PC-9 (cell line): ENCODE measurements at places on chromosomes 7 and 10. TPM values are rescaled to one million over a fixed set of nuclear protein-coding genes. Genes with fewer than 3 reads are reported as not detected.

FAM3C gene
- total RNA-seq = 117 and 134 TPM in 2 replicates

- H3K27me3 ChIP-seq = no peaks in the 10 kb centered on the region
- H3K4me3 ChIP-seq = no peak overlapping the region
- H3K27ac ChIP-seq = no peak overlapping the region
These were observed 16.2 kb downstream of the FGFBP3 start for GRCh38 chr10:91893051-91893450.

DNA sequence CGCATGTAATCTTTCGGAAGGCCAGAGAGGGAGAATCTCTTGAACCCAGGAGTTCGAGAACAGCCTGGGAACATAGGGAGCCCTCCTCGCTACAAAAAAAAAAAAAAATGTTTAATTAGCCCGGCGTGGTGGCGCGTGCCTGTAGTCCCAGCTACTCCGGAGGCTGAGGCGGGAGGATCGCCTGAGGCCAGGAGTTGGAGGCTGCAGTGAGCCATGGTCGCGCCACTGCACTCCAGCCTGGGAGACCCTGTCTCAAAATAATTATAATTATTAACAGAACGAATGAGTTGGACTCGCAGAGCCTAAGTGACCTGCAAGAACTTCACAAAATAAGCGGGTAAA, 794 bp downstream of the PCGF6 start:
- H3K4me3 ChIP-seq = peak overlapping the region; percentile 73
- H3K4me1 ChIP-seq = peaks cover 5% of the 10 kb centered on the region; the same call in 1 of the 2 replicates
- H3K27ac ChIP-seq = no peak overlapping the region
- DNase-seq = no peak
- no peaks in the 10 kb centered on the region for H3K36me3 ChIP-seq
- H3K27me3 ChIP-seq = no peaks in the 10 kb centered on the region

DNA sequence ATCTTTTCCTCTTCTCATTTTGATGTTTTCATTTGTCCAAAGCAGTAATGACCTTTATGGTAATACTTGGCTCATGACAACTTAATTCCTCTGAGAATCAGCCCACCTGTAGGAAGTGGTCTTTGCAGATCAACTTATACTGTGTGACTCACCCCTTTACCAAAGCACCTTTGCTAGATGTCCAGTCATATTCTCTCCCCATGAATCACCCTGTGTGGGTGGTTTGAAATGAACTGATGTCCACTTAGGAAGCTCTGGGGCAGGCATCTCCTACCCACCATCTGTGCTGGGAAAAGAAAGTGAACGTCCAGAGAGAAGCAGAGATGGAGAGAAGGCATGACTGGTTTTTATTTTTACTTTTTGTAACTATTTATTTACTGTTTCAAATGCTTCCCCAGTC, 410.3 kb downstream of the KIF20B start:
- DNase-seq = no peak
- no peak overlapping the region for H3K27ac ChIP-seq
- H3K27me3 ChIP-seq = no peaks in the 10 kb centered on the region
- no peaks in the 10 kb centered on the region for H3K4me1 ChIP-seq

GRCh38 chr7:128914566-128915151, 4.2 kb upstream of the KCP start:
- no peaks in the 10 kb centered on the region for H3K4me1 ChIP-seq
- peaks cover 14% of the 10 kb centered on the region for H3K27me3 ChIP-seq
- no peak overlapping the region for H3K27ac ChIP-seq
- DNase-seq = no peak
- no peaks in the 10 kb centered on the region for H3K36me3 ChIP-seq
